Activated naive CD4-positive, alpha-beta T cell (primary cell): ENCODE measurements at places on chromosomes 2 and 18.

- no peak for DNase-seq
These were observed 37.3 kb downstream of the GREB1 start for GRCh38 chr2:11571170-11571569.

- DNase-seq, result no peak
These were observed 16.9 kb upstream of the BAZ2B start for GRCh38 chr2:159633219-159633618.

DNA sequence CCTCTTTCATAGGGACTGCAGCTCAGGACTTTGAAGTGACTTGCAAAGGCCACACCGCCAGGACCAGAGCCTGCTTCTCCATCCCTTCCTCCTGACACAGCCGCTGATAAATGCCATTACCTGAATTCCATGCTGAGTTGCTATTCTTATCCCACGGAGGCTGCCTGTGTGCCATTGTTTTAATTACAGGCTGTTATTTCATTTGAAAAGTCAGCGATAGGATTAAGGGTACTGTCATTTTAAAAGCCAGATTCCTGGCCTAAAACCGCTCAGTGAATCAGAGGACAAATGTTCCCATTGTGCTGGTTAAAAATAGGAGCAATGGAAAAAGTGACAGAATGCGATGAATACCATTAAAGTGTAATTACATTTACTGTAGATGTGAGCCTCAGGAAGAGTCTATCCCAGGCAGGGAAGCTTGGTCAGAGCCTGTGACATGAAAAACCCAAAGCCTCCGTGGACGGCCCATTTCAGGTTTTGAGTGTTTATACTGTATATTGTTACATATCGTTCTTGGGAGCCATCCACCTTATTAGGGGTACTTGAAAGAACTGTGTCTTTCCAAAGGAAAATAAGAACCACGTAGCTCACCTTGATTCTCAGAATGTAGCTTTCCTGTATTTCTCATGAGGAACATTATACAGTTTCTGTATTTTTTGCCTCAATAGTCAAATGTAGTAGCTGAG, 41.3 kb downstream of the PDCL3 start:
- DNase-seq, result no peak

DNA sequence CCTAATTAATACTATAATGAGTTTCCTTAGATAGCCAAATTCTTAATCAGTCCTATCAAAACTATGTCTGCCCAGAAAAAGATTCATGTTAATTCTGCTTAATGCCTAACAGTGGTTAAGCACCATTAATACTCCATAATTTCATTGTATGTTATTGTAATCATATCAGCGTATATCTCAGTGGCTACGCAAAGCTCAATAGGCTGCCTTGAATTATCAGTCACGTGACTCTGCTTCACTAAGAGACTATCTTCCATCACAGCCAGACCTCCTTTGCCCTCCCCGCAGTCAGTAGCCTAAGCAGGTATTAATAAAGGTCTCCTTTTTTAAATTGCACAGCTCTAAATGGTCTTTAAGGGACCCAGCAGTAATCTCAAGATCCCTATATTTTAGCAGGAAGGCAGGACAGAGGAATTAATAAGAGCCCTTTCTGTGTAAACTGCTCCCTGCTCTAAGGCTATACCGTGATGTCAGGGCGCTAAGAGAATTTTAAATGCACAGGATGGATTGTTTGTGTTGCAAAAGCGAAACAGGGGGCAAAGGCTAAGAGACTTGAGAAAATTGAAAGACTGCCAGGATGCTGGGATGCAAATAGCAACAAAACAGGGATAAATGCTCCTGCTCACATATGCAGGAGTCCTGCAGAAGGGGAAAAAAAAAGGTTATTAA, 215.6 kb upstream of the POU3F3 start:
- DNase-seq, result no peak

DNA sequence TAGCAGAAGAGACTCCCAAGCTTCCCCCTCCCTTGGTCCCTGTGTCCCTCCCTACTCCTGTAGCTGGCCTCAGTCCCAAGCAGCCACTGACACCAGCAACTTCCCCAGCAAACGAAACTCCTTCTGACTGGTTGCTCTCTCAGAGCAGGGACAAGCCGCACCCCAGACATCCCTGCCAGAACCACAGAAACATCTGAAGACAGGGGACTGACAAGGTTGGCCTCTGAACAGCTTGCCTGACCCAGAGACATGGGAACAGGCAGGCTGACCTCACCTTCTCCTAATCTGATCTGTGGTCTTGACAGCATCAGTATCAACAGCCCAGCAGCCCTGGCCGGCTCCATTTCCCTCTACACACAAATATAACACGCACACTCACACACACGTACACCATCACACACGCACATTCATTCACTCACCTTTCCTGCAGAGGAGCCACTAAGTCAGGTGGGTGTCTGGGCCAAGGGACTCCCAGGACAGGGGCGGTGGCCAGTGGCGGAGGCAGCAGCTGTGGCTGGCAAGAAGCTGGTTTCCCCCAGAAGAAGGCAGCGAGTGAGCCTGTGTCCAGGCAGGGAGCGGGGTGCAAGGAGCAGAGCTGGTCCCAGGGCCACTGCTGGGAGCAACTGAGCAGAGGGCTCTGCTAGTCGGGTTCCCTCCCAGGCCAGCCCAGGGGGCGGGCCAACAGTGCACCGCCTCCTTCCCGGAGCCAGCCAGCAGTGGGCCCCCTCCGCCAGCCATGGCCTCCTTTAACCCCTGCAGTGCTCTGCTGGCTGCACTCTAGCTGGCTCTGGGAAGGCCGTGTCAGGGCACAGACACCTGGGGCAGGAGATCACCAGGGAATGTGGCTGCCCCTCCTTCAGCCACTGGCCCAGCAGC, 59.1 kb downstream of the TNS1 start:
- DNase-seq, result no peak

DNA sequence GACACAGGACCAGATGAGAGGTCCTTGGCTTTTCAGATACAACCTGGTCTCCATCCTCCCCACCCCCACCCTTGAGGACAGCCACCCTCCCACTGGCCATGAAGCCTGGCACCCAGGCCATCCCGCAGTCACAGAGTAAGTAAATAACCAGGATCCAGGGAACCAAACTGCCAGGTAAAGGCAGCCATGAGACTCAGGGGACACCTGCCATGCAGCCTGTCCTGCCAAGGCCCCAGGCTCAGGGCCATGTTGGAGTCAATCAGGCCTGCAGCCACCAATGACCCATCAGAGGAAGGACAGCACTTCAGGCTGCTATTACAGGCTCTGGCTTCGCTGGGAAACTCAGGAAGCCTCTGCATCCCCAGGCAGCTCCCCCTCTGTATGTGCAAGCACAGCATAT, 15.6 kb downstream of the SPATA3 start:
- DNase-seq, result no peak

- no peak for DNase-seq
These were observed 559.7 kb upstream of the ZEB2 start for GRCh38 chr2:145079641-145080040.

GRCh38 chr18:75504469-75504868, 77.0 kb upstream of the SMIM21 start:
- no peak for DNase-seq

- DNase-seq, result no peak
These were observed 330.9 kb downstream of the DCC start for GRCh38 chr18:52670896-52671295.

GRCh38 chr2:134206031-134206430, 47.8 kb upstream of the MGAT5 start:
- no peak for DNase-seq

DNA sequence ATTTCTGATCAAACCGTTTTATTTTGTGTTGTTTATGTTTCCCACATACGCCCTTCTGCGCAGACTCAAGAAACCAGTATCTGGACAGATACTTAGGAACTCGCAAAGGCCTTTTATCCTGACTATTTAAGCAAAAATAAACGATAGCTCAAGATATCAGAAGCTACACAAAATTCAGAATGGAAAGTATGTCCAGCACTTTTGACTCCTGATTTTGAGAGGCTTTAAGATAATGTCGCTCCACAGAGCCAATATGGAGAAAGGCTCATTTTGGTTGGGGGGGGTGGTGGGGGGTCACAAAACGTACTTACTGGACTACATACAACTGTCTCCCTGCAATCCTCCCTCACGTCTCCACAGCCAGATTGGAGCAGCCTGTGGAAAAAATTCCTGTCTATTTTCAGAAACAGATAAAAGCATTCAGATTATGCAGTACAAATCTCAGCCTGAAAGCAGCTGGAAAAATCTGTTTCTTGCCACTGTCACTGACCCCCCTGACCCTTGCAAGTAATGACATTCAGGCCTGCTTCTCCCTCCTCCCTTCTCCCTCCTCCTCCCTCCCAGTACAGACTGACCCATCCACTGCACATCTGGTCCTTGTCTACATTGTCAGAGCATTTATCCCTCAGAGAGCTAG, 34.9 kb upstream of the LCLAT1 start:
- no peak for DNase-seq

DNA sequence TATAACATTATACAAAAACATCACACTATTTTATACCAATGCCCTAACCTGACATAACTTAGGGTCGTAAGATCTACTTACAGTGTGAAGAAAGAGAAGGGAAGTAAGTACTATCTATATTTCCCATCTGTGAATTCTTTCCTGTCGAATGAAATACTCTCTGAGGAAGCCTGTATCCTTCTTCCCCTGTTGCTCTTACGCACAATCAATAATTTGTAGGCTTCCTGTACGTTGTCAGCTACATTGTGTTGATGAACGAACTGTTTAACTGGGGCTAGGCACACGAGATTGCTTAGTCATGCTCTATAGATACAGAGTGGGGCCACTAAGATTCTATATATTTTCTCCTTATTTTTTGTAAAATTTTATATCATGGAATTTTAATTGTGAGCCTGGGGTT, 1125.0 kb upstream of the CELF4 start:
- no peak for DNase-seq

DNA sequence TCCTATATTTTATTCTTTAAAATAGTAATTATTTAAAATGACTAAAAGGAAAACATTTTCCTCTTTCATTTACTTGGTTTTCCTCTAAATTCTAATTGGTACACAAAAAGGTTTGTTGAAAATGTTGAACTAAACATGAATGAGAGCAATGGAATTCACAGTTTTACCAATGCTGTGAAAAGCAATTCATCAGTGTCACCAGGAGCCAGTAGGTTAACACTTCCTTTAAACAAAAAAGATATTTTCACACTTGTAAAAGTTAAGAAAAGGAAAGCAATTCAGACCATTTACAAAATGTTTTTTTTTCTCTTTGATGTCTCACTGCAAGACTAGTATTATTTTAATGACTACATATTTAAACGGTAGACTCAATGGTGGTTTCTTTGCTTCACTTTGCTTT, 341.6 kb downstream of the RIT2 start:
- DNase-seq, result no peak

- no peak for DNase-seq
These were observed 238.0 kb downstream of the FAM210A start for GRCh38 chr18:13488281-13488929.

GRCh38 chr2:234635284-234635683, 138.4 kb upstream of the ARL4C start:
- DNase-seq, result no peak

GRCh38 chr2:159003555-159003954, 35.1 kb downstream of the TANC1 start:
- DNase-seq, result no peak

DNA sequence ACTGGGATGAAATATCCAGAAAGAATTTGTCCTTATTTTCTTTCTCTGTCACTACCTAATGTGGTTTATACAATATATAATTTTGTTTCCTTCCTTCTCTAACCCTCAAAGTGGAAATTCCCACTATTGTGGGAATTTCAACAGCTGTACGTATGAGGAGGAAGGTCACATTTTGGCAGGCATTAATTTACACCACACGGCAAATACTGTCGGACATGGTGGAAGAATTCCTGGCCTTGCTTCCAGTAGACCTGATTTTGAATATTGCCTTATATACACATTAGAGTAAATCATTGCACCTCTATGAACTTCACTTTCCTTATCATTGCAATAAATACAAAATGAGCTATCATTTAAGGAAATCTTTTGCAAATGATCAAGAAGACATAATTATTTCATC, 358.1 kb upstream of the ETAA1 start:
- no peak for DNase-seq

- DNase-seq, result no peak
These were observed 634.6 kb downstream of the ERBB4 start for GRCh38 chr2:211903961-211904360.

- no peak for DNase-seq
These were observed 1.3 kb downstream of the AMMECR1L start for GRCh38 chr2:127884436-127884835.

GRCh38 chr18:36189486-36189885, 2.2 kb downstream of the MOCOS start:
- no peak for DNase-seq

DNA sequence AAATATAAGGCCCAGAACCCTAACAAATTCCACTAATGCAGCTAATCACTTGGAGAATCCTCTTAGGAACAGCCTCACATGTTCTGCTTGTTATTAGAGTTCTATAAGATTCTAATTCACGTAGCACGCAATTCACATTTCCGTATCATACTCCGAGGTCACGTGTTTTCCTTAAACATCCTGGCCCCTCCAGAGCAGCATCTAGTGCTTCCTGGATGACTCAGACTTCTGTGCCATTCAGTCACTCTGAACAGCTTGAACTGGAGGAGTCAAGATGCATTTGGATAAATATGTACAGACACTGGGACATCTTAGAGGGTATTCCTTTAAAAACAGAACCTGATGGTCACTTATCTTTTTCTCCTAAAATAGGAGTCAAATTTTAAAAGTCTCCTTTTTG, 156.5 kb downstream of the MYO5B start:
- no peak for DNase-seq

DNA sequence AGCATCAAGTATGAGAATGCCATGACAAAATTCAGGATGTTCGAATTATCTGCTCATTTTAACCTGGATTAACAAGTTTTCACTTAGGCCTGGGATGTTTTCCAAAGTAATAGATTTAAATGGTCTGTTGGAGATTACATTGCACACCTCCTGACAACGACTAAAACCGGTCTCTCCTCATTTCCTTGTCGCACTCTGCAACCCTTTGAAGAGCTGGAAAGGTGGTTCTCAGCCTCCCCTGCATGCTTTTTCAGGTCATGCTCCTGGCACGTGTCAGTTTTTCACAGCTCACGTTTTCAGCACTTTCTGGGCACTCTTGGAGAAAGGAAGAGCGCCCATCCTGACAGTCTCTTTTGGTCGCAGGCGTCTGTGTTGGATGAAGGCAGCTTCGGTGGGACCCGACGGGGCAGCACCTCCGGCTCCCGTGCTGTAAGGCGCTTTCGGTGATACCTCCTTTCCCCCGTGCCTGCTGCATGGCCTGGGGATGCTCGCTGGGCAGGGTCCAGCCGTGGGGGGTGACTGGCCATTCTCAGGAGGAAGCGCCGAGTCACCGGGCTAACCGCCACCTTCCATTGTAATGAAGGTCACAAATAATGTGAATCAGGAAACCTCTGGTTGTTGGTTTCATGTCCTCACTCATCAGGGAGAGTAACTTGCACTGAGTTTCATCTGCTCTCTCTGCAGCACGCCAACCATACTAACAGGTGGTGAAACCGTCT, 63.5 kb upstream of the RBM44 start:
- DNase-seq, result no peak

DNA sequence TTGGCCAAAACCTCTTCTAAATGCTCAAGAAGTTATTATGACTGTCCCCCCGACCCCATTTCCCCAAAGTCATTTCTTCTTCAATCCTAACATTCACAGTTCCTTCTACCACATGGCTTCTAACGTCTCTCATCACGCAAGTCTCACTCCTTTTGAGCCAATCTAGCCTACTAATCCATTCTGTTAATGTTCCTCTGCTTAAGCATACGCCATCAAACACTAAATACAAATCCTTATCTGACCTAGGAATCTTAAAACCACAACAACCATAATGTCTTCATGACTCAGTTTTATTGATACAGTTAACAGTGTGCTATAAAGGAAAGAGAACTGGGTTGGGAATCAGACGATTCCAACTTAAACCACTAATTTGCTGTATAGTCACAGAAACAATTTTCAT, 23.9 kb downstream of the HNRNPLL start:
- no peak for DNase-seq

- DNase-seq, result no peak
These were observed 65.7 kb upstream of the PARD3B start for GRCh38 chr2:204479557-204479956.
